Right lung (tissue), 10 donors: ENCODE measurements at places on chromosomes 11 and 22. TPM values are rescaled to one million over a fixed set of nuclear protein-coding genes. Genes with fewer than 3 reads are reported as not detected.

Gene PRG3
- polyA plus RNA-seq: 0.77 TPM

DNA sequence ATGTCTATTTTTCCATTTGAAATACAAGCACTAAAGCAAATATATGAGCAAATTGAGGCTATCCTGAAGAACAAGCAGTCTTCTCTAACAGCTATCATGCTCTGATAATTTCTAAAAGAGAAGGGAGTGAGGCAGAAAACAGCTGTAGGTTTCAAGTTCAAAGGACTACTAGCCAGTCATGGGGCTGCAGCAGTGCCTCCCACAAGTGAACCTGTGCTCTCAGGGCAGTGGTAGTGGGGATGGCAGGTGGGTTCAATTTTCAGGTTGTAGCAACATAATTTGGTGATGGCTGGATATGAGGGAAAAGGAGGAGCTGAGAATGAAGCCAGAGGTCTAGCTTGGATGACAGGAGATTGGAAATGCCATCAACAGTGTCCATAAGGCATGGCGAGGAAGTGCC, 93.5 kb upstream of the ARHGAP20 start:
- no peak for DNase-seq

- no peak for DNase-seq
Observed at GRCh38 chr22:30985561-30986208, 16.6 kb downstream of the TUG1 start.

Gene LUZP2
- 5.5 TPM for polyA plus RNA-seq
